ENCODE measurements at places on chromosomes 2 and 18.

- no peak for DNase-seq
These were observed 20.4 kb downstream of the FMNL2 start for GRCh38 chr2:152355409-152355831.

DNA sequence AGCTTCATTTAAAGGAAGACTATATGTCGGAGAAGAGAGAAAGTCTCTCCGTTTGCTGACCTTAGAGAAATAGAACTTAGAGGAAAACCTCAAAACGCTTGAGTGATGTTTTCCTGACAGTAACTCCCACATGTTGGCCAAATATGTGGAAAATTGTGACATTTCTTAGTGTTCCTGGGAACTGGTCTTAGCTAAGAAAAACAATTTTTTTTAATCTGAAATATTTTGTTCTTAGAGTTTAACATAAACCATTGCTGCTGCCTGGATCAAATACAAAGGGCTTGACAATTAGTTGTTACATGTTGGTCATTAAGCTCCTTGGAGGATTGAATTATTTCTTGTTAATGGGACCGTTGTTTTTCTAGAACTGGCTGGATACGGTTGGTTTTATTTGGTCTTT lies 16.3 kb downstream of the DYNC2LI1 start:
- DNase-seq, result no peak

DNA sequence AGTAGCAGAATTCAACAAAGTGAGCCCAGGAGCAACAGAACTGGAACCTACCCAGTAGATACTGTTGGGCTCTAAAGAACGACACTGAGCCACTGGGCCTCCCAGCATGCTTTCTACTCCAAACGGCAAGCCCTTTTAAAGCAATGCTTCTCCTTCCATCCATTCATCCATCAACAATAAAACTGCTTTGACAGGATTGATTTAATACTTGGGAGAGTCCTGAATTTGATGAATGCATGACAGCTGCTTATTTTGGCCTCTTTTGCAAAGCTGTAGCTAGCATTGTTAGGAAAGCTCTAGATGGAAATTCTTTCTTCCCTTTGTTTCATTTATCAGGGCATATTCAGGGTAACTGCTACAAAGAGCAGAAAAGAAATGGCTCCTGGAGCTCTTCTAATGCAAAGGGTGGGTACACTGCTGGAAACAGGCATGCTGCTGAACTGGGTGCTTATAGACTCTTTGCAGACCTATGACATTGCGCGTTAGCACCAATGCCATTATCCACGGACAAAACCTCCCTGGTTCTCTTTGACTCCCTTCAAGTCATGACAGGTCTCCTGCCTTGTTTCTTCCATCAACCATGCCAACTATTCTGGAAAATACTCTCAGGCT lies 138.4 kb upstream of the HNRNPA3 start:
- no peak for DNase-seq

DNA sequence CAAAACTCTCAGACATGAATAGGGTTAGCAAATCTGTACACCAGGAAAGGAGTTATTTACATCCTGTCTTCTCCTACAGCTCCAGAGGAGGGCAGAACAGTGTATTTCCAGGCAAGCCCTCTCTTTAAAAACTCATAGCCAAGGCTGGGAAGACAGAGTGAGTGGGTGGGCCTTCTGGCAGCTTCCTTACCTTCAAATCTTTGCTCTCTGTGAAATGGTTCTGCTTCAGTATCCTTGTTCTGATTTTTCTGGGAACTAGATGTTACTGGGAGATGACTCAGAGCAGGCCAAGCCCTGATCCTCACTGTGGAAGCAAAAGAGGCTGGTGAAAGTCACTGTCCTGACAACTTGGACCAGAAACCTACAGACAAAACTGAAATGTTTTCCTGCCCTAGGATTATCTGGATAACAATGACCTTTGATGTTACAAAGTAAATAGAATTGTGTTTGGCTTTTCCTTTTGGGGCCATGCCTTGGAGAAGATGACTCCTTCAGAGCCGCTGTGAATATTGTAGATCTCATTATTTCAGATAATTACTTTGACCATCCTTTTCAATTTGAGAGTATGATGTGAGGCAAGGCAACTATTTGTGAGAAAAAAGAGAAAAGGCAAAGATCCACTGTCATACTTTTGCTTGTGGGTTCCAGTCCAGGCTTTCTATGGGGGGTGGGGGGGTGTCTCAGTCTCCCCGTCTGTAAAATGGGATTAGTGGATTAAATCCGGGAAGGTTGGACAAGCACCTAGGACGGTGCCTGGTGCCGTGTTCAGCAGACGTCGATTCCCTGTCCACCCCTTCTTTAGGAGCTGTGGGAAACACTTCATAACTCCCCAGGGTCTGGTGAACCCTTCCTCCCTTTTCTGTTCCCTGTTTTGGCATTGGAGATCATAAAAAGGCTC lies 644 bp upstream of the QPCT start:
- no peak for DNase-seq

DNA sequence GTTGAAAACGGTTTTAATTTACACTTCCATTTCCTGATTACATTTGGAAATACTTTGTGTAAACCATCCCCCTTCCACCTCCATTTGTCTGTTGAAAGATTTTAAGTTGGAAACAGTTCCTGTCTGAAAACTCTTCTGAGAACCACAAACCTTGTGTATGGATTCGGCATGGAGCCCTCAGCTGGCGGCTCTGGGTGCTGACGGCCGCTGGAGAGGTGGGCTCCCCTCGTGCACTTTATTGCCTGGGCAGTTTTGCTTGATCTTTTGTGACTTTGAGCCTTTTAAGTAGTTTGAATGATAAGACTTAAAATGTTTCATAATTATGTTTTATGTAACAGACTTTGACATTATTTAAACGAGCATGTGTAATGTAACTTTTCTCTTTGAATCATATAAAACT lies 11.1 kb downstream of the KLF11 start:
- DNase-seq, result no peak

DNA sequence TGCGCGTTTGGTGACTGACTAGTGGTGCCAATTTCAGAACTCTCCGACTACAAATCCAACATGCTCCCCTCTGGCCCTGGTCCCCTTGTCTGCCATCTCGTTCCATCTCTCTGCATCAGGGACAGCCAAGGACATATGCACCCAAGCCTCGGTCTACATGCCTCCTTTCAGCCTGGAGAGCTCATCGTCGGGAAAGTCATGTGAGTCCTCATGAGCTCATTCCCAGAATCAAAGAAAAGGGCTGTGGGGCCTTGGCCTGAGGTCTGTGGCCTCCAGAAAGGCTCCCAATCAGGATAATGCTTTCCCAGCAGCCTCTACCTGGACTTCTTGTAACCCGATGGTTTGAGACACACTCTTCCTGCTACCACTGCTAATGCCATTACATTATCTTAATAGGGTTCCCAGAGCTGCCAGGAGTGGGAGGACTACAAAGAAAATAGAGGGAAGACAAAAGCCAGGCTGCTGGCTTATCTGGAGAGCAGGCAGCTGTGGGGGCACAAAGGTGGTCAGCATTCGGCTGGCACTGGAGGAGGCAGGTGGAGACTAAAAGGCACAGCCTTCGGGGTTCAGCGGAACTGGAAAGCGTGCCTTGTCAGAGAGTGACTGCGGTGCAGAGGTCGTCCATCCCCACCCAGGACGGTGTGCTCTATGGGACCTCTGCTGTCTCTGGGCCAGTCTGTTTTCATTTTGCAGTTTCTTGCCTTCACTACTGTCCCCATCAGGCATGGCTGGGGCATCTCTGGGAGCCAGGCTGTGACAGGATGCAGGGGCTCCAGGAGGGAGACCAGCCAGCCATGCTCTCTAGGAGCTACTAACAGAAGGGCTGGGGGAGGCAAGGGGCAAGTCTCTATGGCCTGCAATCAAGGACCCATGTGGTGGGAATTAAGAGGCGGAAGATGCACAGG lies 104.4 kb upstream of the SMAD2 start:
- DNase-seq, result no peak

DNA sequence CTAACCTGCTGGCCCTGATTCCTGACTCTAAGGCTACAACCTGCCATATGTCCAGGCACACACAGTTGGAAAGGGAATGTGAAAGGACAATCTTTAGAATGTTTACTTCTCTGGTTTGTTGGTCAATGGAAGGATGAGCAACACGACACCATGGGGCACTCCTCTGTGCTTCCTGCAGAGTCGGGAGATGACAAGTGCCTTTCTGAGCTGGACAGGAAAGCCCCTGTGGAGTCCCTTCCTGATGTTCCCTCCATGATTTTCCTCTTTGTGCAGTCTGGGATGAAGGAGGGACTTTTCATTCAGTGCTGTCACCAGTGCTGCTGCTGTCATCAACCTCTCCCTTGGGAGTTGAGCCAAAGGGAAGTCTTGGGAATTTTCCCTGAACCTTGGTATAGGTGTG lies 22.6 kb upstream of the SERPINB7 start:
- no peak for DNase-seq

Data from NCI-H524 (cell line).